Epithelial cell of esophagus (primary cell): ENCODE measurements at places on chromosomes 2 and 18.

GRCh38 chr2:120587279-120587996 lies 148.2 kb upstream of the GLI2 start:
- DNase-seq, result no peak

DNA sequence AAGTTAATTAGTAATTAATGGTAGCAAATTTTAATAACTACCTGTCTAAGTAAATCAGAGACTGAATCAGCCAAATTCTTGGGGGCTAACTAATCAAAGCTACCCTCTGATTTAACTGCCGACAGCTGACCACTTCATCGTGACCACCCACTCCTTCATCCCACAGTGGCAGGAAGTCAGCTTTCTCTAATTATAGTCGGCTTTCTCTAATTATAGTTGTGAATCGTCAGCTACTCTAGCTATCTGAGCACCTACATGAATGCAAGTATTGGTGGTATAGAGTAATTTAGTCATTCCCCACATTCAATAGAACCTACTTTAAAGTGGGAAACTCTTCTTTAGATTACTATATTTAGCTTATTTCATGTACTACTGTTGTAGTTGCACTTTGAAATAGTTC lies 185.5 kb downstream of the PTGR3 start:
- no peak for DNase-seq

DNA sequence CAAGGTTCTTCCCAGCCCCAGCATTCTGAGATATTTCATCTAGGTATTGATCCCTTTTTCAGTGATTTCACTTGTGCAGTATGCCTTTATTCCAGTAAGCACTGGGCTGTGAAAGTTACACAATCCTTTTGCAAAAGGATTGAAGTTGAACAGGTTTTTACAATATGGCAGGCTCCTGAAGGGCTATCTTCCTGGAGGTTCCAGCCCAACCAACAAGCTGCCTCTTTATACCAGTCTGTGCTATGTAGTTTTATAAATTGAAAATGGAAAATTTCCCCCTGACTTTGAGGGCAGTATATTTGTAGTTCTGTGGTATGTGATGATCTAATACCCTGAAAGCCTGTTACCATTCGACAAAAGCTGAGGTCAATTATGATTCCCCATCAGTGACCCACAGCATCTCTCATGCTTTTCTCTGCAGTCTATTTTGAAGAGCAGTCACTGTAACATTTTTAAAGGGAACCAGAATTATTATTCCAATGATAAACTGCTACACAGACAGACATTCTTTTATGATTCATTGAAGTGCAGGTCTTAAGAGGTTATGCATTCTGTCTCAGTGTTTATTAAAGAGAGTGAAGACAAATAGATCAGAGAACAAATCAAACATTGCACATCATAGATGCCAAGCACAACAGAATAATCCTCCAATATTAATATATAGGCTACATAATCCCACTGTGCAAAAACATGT lies 35.2 kb upstream of the STPG4 start:
- DNase-seq, result peak; percentile 74

DNA sequence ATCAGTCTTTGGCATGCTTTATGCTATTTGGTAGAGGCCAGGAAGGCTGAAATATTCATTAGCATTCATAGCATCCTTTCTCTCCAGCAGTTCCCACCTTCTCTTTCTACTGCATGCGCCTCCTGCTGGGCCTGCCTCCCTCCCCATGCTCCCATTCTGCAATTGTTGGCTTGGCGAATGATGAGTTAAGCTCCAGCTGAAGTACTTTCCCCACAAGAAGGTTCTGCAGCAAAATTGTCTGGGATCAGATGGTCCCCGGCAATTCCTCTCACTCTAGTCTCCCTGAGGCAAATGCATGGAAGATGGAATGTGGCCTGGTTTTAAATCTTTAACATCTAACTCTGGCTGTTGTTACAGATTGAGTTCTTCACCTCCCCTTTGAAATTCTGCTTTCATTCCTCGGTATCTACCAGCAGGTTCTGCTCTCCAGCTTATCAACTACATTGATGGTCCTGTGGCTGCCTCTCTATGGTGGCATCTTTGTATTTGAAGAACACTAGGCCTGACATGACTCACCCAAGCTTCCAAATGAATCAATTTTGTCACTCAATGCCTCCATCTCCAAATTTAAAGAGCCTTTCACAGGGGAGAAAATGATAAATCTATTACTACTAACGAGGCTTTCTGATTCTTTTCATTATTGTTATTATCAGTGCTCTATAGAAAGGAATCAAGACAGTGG lies 55.9 kb downstream of the KCTD18 start:
- DNase-seq, result no peak

DNA sequence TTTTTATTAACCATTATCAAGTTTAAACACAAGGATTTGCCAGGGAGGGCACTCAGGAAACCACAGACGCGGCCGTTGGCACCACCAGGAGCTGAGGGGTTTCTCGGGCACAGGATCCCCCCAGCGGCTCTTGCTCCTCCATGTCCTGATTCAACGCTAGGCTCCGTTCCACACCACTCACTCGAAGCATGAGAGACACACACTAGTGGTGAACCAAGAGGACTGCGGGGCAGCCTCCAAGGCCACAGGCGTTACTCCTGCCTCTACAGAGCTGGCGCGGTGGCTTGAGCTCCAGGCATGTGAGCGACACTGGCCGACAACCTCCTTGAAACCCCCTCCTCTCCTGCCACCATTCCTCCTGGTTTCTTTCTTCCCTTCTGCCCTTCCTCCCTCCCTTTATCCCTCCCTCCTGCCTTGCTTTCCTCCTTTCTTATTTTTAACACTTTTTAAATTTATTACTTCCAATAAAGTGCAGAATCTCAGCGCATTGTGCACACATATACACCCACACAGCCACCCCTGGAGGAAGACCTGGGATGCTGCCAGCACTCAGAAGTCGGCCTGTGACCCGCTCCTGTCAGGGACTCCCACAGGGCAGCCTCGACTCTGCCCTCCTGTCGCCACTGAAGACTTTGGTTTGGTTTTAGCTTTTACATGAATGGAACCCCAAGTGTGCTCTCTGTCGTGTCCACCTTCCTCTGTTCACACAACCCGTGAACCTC lies 21.7 kb downstream of the COX7A2L start:
- DNase-seq, result no peak
